Activated naive CD8-positive, alpha-beta T cell treated with anti-CD3 and anti-CD28 coated beads for 36 hours (primary cell): ENCODE measurements at places on chromosomes 2 and 18.

- DNase-seq = no peak
Observed at GRCh38 chr2:109222825-109223471, 93.9 kb downstream of the SH3RF3 start.

DNA sequence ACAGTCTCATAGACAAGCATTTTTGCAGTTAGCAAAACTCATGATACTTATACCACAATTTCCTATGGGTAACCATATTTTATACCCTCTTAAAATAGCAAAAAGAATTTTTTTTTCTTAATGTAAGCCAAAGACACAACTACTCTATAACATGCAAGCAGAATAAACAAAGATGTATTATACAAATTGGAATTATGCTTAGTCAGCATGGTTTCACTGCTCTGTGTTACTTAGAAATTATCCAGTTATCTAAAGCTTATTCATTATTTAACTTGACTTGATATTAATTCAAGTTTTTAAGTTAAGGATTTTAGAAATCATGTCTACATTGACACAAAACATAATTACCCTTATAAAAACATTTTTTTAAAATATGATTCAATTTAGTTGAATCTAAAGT is 449.8 kb upstream of the CDH2 start:
- no peak for DNase-seq

- DNase-seq = peak; percentile 34
Observed at GRCh38 chr2:152716805-152717227, 445 bp downstream of the PRPF40A start.

DNA sequence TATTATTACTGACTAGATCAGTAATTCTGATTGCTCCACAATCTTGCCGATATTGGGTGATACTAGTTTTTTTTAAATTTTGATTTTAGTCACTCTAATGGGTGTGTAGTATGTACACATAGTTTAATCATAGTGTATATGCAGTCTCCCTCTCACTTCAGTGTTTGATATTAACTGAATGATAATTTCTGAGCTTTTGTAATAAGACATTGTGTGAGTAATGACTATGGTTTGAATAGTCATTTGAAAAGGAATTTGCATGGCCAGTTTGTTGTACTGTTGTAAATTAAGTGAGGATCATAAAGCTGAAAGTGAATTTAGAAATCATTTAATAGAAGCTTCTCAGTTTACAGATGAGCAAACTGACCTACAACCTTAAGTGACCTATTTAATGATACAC is 33.4 kb downstream of the USP14 start:
- no peak for DNase-seq

DNA sequence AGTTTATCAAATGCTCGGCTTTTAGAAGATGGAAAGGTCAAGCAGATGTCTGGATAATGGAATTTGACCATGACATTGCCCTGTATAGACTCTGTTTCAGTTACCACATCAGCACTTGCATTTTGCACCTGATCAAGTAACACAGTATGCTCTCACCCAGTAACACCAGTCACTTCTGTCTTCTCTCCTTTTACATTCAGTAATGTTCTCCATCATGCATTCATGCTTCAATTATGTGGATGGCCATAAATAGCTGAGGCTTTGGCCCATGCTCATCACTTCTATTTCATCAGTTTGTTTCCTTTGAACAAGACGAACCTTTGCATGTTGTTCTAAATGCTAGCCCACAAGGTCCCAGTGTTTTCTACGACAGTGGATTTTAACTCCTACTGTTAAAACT is 322.9 kb upstream of the ACVR2A start:
- DNase-seq = no peak

DNA sequence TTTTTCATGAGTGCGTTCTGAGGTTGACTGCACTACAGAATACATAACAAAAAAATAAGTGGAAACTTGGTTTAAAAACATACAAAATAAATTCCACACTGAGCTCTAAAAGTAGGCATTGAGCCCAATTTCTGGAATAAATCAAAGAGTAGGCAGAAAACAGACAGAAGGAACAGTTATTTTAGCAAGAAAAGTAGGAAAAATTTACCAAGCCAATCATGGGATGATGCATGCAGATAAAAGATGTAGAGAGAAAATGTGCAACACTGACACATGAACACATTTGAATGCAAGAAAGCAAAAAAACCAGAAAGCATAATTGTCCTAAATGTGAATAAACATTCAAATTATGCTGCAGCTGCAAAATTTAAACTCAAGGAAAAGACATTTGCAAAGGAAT is 308.3 kb downstream of the DLGAP1 start:
- DNase-seq = no peak

GRCh38 chr2:54083445-54083844 is 32.0 kb upstream of the ACYP2 start:
- no peak for DNase-seq

- no peak for DNase-seq
Observed at GRCh38 chr18:48781163-48781987, 169.4 kb downstream of the SMAD7 start.

- DNase-seq = no peak
Observed at GRCh38 chr2:3789256-3789655, 85.9 kb downstream of the DCDC2C start.

- DNase-seq = no peak
Observed at GRCh38 chr18:57008001-57008686, 138.7 kb upstream of the BOD1L2 start.
